GM19239 (cell line): ENCODE measurements at places on chromosomes 11 and 22.

GRCh38 chr11:62463121-62463542 is 44.3 kb downstream of the SCGB1A1 start:
- no peak for DNase-seq

DNA sequence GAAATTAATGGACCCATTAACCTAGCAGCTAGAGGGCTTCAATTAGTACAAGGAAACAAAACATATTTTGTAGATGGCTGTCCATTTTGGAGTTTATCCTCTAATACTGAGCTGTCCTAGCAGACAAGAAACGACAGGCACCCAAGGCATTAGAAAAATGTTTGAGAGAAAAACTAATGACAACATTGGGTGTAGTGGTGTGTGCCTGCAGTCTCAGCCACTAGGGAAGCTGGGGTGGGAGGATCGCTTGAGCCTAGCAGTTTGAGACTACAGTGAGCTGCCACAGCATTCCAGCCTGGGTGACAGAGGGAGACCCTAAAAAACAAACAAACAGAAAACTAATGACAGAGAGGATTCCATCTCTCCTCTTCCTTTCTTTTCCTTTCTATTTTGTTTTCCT is 1.5 kb downstream of the A4GALT start:
- DNase-seq: no peak

DNA sequence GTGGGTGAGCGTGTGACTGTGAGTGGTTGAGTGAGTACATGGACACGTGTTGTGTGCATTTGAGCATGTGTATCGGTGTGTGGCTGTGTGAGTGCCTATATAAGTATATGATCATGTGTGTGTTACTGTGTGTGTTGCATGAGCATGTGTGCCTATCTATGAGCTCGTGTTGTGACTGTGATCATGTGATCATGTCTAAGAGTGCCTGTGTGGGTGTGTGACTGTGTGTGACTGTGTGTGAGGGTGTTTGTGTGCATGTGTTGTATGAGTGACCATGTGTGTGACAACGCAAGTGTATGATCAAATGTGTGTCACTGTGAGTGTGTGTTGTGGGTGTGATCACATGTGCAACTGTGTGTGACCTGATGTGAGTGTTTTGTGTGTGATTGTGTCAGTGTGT is 88.8 kb downstream of the UBASH3B start:
- DNase-seq: no peak

DNA sequence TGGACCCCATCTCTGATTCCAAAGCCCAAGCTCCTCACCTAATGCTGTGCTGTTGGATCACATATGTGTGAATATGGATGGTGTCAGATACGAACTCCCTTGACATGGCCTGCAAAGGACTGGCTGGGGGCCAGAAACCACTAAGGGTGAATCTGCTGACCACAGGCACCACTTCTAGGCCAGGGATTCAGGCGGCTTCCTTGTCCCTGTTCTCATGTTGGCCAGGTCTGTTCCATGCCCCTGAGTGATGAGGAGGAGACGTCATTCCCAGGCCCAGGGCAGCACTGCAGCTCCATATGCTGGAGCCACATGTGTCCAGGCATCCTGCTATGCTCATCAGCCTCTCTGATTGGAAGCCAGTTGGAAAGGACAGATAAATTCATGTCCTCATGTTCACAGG is 130.0 kb upstream of the BDNF start:
- DNase-seq: no peak

DNA sequence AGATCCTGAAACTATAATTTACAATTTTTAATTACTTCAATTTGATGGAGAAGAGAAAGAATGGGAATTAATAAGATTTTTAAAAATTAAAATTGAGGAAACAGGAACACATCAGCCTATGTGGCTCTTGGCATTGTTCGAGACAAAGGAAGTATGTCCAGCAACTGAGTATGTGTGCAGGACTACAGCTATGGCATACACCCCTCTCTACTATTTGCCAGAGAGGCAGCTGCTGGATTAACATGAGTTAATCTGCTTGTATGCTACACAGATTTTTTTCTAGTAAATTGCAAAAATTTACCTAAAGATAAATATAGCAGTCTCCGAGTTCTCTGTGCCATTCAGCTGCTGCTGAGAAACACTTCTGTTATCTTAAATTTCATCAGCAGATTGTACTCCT is 70.6 kb downstream of the PHF21A start:
- no peak for DNase-seq

DNA sequence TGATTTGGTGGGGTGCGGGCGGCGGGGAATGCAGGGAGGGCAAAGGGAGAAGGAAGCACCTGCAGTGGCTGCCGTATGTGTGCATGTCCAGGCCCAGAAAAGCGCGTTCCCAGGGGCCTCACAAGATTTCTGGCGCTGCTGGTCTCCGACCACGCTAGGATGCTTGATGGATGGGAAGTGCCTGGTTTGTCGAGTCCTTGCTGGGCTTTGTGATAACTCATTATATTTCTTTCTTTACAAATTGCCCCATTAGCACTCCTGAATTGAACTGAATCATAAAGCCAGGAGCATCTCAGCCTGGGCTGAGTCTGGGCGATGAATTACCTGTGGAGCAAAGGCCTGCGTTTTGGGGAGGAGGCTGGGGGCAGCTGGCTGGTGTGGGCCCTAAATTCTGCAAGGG is 69.2 kb upstream of the LMO1 start:
- DNase-seq: no peak

DNA sequence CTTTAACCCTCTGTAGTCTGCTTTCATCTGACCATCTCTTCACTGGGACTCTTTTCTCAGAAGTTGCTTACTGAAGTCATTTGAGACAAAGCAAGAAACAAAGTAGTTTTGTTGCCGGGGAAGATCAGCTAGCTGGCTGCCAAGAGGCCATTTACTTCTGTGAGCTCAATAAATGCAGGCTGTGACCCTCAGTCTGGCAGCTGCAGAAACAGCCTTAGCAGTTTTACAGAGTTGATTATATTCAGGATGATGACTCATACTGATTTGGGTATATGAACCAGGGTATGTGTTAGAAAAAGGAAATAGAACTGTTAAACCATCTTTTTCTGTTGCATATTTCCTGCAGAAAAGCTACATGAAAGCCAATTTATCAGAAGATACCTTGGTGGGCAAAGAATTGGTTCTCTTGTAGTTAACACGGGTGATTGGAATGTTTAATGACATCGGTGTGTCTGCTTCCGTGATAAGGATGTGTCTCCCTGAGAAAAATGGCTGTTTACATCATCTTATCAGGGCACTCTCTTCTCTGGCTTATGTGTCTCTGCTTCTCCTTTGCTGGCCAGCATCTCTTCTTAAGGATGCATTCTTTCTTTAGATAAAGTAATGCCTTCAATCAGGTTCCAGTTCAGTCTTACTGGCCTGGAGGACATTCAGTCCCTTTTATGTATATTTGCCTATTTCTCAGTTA is 18.5 kb downstream of the FIBIN start:
- DNase-seq: no peak

- DNase-seq: no peak
Observed at GRCh38 chr22:35102663-35103062, 36.7 kb downstream of the ISX start.

- DNase-seq: no peak
Observed at GRCh38 chr11:21205205-21205604, 535.8 kb downstream of the NELL1 start.

DNA sequence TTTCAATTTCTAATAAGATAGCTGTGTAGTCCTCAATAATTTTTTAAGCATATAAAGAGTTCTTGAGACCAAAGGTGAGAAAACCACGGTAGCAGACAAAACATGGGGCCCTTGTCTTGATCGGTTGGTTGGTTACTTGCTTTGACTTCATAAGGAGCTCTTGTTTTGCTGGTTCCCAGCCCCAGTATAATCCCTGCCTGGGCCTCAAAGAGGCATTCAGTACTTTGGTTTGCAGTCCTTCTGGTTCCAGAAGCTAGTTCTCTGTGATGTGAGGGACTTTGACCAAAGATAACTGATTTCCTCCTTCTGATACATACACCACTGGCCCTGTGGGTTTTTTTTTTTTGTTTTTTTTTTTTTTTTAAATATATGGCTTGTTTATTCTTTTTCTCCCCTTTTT is 17.1 kb downstream of the MARK2 start:
- DNase-seq: no peak

- DNase-seq: peak; percentile 64
Observed at GRCh38 chr22:23128269-23129108, 13.3 kb downstream of the RSPH14 start.

DNA sequence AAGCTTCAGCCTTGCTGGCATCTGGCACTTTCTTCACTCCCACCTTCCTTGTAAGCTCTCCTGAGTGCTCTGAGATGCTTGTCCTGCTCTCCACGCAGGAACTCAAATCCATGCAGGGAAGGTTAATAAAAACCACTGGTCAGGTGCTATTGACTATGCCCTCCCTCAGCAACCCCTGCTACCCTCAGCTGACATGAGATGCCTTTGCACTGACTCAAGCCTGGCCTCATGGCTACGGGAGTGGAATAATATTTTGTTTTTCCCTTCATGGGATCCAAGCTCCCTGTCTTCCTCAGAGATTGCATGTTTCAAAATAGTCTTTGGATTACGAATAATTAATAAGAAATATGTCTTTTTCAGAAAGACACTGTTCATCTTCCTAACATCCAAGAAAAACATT is 31.7 kb upstream of the ABCC8 start:
- DNase-seq: no peak

- DNase-seq: peak; percentile 91
Observed at GRCh38 chr11:64339754-64340408, at the start of gene CCDC88B. Gene CCDC88B (plus strand): TSS chr11:64340204. CDS start chr11:64340267, 63 bp downstream.

- DNase-seq: no peak
Observed at GRCh38 chr11:102012946-102013345, 34.3 kb upstream of the CFAP300 start.
